ENCODE measurements at places on chromosomes 6 and 20.

DNA sequence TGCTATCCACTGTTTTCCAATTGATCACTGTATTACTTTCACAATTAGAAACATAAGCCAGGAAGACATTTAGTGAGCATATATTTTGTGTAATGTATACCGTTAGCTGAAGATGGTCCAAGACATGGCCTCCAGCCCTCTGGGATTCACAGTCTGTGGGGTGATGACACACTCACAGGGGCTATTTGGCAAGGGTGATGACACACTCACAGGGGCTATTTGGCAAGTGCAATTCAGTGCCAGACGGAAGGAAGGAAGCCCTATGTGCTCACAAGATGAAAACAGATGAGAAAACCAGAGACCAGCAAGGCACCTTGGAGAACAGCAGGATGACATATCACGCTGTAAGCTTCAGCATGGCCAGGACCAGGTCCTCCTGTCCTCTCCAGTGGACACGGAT lies 183.7 kb downstream of the MBOAT1 start:
- DNase-seq = no peak

GRCh38 chr20:57268399-57269076 lies 2.1 kb upstream of the BMP7 start:
- no peak for DNase-seq

DNA sequence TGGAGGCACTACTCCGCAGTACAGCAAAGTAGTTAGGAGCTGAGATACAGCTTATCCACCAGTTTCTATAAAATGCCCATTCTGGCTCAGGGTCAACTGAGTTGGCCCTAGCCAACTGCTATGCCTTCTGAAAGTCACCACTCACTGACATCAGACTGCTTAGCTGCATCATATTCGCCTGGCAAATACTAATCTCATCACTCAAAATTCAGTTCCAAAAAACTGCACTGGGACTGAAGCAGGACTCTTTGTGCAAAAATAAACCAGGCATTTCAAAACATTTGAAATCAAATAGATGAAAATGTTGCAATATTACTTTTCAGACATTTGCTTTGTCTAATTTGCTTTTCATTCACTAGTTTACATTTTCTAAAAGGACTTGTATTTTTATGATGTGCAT lies 230.0 kb downstream of the ALDH8A1 start:
- no peak for DNase-seq

GRCh38 chr20:62819494-62820174 lies 2.8 kb downstream of the COL9A3 start:
- no peak for DNase-seq

- DNase-seq = no peak
These were observed 183.1 kb downstream of the MOXD1 start for GRCh38 chr6:132218059-132218696.

GRCh38 chr20:31572042-31572700 lies 32.9 kb upstream of the ID1 start:
- no peak for DNase-seq

GRCh38 chr6:121794630-121795029 lies 359.2 kb downstream of the GJA1 start:
- DNase-seq = no peak

DNA sequence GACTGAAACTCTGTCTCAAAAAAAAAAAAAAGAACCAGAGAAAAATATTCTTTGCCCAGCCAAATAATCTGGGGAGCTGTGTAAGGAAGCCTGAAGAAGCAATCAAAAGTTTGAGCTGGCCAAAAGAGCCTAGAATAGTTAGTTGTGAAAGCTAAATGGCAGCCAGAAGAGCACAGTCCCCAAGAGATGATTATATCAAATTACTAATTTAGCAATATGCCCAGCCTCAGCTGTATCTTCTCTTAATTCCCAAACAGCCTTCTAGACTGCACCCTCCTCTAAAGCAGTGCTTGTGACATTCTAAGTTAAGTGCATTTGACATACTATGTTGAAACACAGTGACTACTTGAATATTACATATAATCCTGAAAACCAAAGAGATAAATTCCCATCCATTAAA lies 38.9 kb downstream of the CDK19 start:
- no peak for DNase-seq

DNA sequence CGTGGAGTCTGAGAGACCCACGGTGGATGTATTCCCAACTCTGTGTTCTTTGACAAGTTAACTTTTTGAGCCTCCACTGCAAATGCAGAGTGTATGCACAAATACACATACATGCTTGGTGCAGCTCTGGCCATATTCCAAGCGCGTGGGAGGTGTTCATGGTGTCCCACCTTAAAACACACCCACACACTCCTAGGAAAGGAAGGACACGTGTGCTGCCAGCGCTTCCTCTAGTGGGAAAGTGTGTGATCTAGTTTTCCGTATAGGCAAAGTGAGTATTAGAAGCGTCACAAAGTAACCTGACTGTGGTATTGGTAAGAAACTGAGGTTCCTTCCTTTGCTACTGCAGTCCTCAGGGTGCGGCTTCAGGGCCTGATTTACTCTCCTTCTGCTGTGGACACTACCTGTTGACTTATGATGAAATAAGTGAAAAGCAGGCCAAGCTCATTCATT lies 36.0 kb upstream of the MPC1 start:
- DNase-seq = no peak
